Lung microvascular endothelial cell (primary cell): ENCODE measurements at places on chromosomes 1 and 21. TPM values are rescaled to one million over a fixed set of nuclear protein-coding genes. Genes with fewer than 3 reads are reported as not detected.

The TRIM33 gene
- total RNA-seq: 15.3 and 20.8 TPM in 2 replicates

The GCSAML gene
- not detected in 2 replicates for total RNA-seq

The NBPF4 gene
- not detected in 2 replicates for total RNA-seq

The LGR6 gene
- not detected in 2 replicates for total RNA-seq

The RPS6KA1 gene
- 10.9 and 12.0 TPM in 2 replicates for total RNA-seq

The CRABP2 gene
- not detected in 2 replicates for total RNA-seq

The SLC26A9 gene
- not detected in 2 replicates for total RNA-seq

The CDC20 gene
- total RNA-seq: 6.9 and 27.5 TPM in 2 replicates

The RGS5 gene
- 6.0 and 70.6 TPM in 2 replicates for total RNA-seq

The LPAR3 gene
- under 0.01 TPM in 1 of 2 replicates, not detected in the other for total RNA-seq

The PLA2G5 gene
- total RNA-seq: under 0.01 and 0.44 TPM in 2 replicates

The RAB25 gene
- total RNA-seq: not detected in 2 replicates

The KIF2C gene
- 3.6 and 13.3 TPM in 2 replicates for total RNA-seq

The SPRR4 gene
- not detected in 2 replicates for total RNA-seq

The CFAP141 gene
- not detected in 2 replicates for total RNA-seq

The LCE2A gene
- total RNA-seq: not detected in 2 replicates

The KANK4 gene
- not detected in 2 replicates for total RNA-seq

The GBP6 gene
- not detected in 2 replicates for total RNA-seq

The CCDC17 gene
- 0.22 and 0.60 TPM in 2 replicates for total RNA-seq

The STYXL2 gene
- total RNA-seq: not detected in 2 replicates

The RHD gene
- 0.20 and 0.44 TPM in 2 replicates for total RNA-seq

The OR2L13 gene
- not detected in 2 replicates for total RNA-seq

The CACNA1E gene
- total RNA-seq: under 0.01 TPM in 1 of 2 replicates, not detected in the other

The ATP1A2 gene
- total RNA-seq: not detected in 2 replicates

The MYOG gene
- total RNA-seq: not detected in 2 replicates

The DEPDC1 gene
- 1.8 and 7.6 TPM in 2 replicates for total RNA-seq

The VANGL1 gene
- total RNA-seq: 12.2 and 13.9 TPM in 2 replicates

The NAV1 gene
- total RNA-seq: 1.6 and 5.9 TPM in 2 replicates

The FNDC5 gene
- 0.20 and 0.44 TPM in 2 replicates for total RNA-seq

The TIE1 gene
- total RNA-seq: 749 and 1,401 TPM in 2 replicates
